ENCODE measurements at places on chromosomes 3 and 15.

- no peak for DNase-seq
Measured at GRCh38 chr3:11814663-11815062, 32.0 kb downstream of the TAMM41 start.

- peak; percentile 22 for DNase-seq
Measured at GRCh38 chr3:121998030-121998580, 23.9 kb downstream of the ILDR1 start.

DNA sequence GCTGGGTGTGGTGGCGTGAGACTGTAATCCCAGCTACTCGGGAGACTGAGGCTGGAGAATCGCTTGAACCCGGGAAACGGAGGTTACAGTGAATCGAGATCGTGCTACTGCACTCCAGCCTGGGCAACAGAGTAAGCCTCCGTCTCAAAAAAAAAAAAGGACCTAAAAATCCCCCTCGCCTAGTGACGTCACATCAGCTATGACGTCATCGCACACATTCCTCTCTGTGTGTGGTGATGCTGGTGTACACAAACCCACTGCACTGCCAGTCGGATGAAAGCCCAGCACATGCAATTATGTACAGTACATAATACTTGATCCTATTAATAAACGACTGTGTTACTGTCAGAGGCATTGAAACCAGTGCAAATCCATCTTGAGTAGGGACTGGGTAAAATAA is 40.2 kb upstream of the SEC61A1 start:
- DNase-seq: no peak

- DNase-seq: no peak
Measured at GRCh38 chr3:47496892-47497291, 16.6 kb downstream of the ELP6 start.

DNA sequence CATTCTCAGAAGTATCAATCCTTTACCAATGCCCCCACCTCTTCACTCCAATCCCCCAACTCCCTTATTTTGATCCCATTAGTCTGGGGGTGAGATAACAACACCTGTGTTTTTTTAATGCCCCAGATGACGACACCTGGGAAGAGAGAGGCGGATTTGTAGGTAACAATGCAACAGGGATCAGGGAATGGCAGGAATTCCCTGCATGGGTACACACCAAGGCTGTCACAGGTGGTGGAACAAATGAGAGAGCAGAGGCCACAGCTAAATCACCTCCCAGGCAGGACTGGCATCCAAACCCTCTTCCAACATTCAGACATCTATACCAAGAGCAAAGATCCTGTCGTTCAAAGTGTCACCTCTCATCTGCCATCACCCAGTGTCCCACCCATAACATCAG is 319.2 kb upstream of the TRIM42 start:
- no peak for DNase-seq

DNA sequence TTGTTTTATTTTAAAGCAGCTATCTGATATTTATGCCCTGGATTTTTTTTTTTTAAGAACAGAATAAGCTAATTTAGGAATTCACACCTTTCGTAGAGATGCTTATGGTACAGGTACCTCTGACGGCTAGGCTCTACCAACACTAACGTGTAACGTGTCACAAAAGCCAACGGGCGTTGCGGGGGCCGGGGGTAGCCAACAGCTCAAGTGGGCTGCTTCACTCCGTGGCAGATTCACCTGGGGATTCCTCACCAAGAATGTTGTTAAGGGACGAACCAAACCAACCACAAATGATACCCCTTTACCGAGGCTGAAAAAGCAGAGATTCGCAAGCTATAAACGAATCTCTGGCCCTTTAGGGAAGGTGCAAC is 1.0 kb downstream of the TMCC1 start:
- no peak for DNase-seq

DNA sequence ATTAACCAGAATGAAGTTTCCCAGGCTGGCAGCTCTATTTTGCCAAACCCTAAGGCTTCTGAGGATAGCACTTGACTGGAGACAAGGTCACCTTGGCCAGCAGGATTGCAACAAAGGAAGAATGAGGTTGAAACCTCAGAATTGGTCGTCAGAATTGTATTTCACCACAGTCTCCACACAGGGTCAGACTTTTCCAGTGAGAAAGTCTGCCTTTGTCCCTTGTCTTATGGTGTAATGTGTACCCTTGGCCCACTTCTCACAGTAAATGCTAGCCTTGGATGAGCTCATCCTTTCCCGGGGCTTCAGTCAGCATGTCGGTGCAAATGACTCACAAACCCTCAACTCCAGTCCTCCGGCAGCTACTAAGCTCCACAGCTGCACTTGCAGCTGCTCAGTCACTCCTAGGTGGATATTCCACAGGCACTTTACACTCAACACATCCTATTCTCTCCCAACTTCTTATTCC is 19.7 kb downstream of the SSR3 start:
- peak; percentile 97 for DNase-seq

GRCh38 chr3:51384055-51384725 is 901 bp upstream of the MANF start:
- DNase-seq: no peak

DNA sequence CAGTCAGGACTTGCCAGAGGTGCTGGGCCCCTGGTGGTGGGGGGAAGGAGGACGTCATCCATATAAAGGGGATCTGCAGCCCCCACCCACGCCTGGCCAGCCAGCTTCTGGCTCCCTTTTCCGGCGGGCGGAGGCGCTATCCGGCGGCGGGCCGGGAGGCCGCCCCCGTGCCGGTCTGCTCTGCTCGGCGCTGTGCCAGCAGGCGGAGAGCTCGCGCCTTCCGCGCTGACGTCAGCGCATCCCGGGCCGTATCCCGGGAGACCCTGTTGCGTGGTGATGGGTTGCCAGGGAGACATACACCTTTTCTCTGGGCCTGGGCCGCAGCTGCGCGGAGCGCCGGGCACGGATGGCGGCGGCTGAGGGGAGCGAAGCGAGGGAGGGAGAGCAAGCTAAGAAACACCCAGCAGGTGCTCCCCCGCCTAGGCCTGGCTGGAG is 1.1 kb downstream of the FAM131A start:
- DNase-seq: peak; percentile 96

Measured in astrocyte of the hippocampus (primary cell).